Stimulated activated CD4-positive, alpha-beta T cell treated with anti-CD3 and anti-CD28 coated beads, TNF-alpha, amount 100 ng/mL, for 48 hours (primary cell): ENCODE measurements at places on chromosomes 5 and 9.

DNA sequence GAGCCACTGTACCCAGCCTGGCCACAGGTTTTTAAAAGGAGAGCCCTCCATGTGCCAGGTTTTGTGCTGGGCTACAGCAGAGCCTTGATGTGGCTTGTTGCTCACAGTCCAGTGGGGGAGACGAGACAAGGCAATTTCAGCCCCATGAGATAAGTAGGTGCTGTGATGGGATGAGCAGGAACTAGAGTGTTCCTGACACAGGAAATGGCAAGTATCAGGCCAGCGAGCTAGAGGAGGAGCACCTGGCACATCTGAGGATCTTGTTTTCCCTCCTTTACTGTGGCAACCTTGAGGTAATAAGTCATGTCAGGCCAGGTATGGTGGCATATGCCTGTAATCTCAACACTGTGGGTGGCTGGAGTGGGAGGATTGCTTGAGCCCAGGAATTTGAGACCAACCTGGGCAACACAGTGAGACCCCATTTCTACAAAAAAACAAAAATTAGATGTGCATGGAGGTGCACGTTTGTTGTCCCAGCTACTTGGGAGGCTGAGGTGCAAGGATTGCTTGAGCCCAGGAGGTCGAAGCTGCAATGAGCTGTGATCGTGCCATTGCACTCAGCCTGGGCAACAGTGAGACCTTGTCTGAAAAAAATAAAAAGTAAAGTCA lies 3.8 kb upstream of the ZDHHC12 start:
- no peak for DNase-seq

DNA sequence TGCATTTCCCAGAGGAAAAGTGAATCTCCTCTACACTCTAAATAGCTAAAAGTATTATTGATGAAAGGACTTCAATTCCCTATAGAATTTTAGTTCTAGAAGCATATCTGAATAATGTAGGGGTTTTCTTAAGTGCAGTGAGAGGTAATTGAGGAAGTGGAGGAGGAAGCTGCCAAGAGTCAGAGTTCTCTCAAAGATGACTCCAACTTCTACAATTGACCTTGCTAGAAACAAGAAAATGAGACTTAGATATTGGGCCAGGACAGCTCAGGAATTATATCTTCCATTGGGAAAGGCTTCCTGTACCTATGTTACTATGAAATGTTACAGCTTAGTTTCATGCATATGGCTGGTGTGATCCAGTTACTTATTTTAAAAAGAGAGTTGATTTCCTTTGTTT lies 10.4 kb upstream of the F2R start:
- DNase-seq = no peak

DNA sequence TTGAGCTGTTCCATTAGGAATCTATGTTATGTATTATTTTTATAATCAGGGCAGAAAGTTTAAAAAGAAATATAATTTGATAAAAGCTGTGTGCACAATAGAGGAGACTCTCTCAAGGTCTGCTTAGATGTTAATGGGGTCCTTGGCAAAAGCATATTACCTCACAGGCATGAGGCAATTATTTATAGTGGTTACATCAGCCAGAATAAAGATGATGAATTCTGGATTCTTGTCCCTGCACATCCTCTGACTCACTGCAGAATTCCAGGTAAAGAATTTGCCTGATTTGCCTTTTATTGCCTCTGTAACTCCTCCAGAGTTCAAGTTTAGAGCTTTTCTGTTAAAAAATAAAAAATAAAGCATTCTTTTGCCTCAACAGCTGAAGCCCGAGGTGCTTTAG lies 253.6 kb downstream of the MAST4 start:
- DNase-seq = no peak

GRCh38 chr9:130675396-130675795 lies 11.0 kb downstream of the PRDM12 start:
- no peak for DNase-seq

DNA sequence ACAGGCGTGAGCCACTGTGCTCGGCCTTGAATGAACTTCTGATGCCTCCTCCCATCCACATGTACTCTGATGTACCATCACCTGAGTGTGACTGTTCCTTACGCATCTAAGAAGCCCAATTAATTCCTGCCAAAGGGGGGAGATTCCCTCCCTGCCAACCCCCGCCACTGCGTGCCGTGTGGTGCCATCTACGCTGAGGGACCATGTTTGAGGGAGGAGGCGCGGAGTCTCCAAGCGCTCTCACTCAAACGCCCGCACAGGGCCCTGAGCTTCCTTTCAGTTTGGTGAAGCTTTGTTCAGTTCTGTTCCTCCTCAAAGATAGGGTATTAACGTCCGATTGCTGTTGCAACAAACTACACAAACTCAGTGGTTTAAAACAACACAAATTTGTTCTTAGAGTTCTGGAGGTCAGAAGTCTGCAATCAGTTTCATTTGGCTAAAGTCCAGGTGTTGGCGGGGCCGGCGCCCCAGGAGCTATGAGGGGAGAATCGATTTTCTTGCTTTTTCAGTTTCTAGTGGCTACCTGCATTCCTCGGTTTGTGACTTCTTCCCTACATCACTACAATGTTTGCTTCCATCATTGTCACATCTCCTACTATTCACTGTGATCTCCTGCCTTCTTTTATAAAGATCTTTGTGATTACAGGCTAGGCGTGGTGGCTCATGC lies 13.9 kb upstream of the PRXL2C start:
- no peak for DNase-seq

- no peak for DNase-seq
Measured at GRCh38 chr5:5780253-5780652, 357.8 kb downstream of the ICE1 start.

DNA sequence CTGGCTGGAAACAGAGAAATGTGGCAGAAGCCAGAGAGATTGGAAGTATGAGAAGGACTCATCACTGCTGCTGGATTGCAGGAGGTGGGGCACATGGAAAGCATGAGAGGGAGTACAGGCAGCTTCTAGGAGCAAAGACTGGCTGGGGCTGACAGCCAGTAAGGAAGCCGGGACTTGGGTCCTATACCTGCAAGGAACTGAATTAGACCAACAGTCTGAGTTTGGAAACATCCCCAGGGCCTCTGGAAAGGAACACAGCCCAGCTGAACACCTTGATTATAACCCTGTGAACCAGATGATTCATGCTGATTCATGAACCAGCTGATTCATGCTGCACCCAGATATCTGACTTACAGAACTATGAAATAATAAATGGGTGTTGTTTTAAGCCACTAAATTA lies 93.4 kb downstream of the OSTF1 start:
- no peak for DNase-seq

GRCh38 chr9:30120666-30121065 lies 2263.8 kb upstream of the ACO1 start:
- no peak for DNase-seq

DNA sequence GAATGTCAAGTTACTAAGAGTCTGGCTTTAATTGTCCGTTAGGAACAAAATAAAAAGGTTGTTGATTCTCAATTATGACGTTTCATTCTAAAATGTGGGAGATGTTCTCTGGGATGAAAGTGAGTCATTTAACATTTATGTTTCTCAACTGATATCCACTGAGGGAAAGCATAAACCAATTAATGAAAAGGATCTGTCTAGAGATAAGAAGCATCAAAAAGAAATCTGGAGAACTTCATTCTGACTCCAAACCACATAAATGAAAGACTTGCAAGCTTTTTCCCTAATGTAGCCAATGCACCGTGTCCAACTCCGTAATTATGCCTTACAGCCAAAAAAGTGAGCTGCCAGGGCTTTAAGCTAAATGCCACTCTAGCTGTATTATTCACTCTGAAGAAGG lies 654.2 kb downstream of the TLE1 start:
- no peak for DNase-seq

GRCh38 chr5:10140195-10140973 lies 109.3 kb downstream of the ATPSCKMT start:
- DNase-seq = no peak
